ENCODE measurements at places on chromosomes 11 and 22. TPM values are rescaled to one million over a fixed set of nuclear protein-coding genes. Genes with fewer than 3 reads are reported as not detected.

Gene ELFN2
- 3.2 TPM for total RNA-seq

Gene ARSA
- total RNA-seq: 59.4 TPM

Gene C1QTNF5
- 153 TPM for total RNA-seq

Gene FOLR3
- not detected for total RNA-seq

Gene MRPL16
- 44.8 TPM for total RNA-seq

Gene FREY1
- total RNA-seq: not detected

Gene OR1S2
- not detected for total RNA-seq

Gene PGR
- total RNA-seq: not detected

Gene PLEKHB1
- total RNA-seq: 0.58 TPM

Gene TRIM29
- not detected for total RNA-seq

Gene TMEM121B
- 0.68 TPM for total RNA-seq

Measured in glomerular endothelial cell (primary cell).